ENCODE measurements at places on chromosomes 3 and 15.

GRCh38 chr3:22157848-22158247 is 406.8 kb upstream of the ZNF385D start:
- no peak for DNase-seq

DNA sequence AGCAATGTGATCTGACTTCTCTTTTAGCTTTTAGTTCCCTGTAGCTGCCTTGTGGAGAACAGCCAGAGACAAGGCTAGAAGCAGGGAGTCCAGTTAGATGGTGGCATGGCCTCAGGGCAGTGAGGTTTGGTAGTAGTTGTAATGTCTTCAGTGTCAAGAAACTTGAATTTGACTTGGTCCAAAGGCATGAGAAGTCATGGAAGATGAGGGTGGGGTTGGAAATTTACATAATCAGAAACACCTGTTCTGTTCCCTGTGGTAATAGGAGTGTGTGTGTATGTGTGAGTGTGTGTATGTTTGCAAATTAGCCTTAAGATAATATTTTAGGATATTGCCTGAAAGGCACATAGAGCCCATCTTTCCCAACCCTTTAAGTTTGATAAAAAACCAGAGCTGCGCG is 55.2 kb upstream of the GCNT3 start:
- no peak for DNase-seq

DNA sequence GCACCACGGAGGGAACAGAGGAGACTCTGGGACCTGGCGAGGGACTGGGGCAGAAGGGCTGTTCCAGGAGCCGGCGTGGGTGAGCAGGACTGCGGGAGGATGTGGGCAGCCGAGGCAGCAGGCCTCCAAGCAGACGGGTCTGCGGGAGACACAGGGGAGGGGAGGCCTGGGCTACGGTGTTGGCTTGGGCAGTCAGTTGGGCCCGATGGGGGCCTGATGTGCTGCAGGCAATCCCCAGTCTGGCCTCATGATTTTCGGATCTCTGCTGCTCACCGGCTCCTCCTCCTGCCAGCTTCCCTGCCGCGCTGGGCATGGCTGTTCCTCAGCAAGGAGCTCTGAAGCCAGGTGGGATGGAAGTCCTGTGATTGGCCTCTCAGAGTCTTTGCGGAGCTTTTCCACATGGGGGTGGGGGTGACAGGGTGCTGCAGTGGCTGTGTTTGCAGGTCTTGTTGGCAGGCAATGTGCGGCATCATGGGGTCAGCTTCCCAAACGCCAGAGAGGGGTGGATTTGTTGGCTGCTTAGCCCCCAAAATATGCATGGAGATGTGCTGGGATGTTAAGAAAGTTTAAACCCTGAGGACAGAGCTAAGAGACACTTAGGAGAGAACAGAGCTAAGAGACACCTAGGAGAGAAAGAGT is 19.3 kb downstream of the MINAR1 start:
- no peak for DNase-seq

DNA sequence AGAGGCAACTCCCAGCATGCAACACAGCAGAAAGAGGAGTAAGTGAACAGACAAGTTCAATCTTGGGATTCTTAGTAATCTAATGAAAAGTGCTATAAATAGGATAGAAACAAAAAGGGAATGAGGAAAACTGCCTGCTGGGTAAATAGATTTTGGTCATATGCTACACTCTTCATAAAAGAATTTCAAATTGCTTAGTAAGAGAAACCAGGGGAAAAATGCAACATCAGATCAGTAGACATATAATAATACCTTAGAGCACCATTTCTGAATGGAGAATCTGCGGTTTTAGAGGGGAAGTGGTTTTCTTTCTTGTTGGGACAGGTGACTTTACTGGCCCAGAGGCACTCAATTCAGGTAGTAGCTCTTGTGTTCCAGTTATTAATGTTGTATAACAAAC is 13.4 kb upstream of the TBC1D5 start:
- DNase-seq = no peak

GRCh38 chr15:95519887-95520286 is 810.6 kb upstream of the NR2F2 start:
- no peak for DNase-seq

GRCh38 chr3:31959951-31960792 is 20.9 kb downstream of the OSBPL10 start:
- DNase-seq = no peak

- DNase-seq = no peak
Observed at GRCh38 chr3:175593331-175593730, 734.2 kb downstream of the NAALADL2 start.

GRCh38 chr3:142947799-142948575 is 15.5 kb downstream of the PAQR9 start:
- no peak for DNase-seq

GRCh38 chr3:119342176-119342575 is 48.0 kb downstream of the ARHGAP31 start:
- no peak for DNase-seq

DNA sequence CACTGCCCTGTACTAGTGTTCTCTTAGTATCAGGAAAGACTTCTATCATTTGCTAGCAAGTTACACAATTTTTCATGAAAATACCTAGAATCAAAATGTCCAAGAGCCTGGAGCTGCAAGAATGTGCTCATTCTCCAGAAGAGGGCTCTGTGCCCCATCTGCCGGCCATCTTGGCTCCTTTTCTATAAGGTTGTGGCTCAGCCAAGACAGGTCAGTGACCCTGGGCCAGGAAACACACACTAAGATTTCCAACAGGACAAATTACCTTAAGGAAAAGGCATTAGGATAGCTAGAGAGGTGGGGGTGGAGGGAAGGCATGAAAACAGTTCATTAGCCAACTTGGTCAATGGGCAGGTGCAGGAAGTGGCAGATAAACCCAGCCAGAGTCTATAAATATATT is 20.7 kb downstream of the TIMP4 start:
- DNase-seq = peak; percentile 47

GRCh38 chr3:170180079-170180907 is 1.2 kb downstream of the PHC3 start:
- peak; percentile 76 for DNase-seq

DNA sequence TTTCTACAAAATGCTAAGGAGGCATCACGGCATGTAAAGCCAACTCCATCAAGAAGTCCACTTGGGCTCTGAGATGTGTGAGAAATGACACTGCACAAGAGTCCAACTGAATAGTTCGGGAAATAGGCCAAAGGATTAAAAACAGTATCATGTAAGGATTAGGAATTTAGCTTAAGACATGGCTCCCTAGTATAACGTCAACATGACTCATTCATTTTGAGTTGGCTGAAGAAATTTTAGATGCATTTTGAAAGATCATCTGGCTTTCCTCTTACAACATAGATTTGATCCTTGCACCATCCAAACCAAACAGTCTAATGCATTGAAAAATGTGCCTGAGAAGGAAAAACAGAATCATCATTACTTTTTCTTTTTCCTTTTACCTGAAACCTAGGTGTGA is 109.3 kb upstream of the MME start:
- no peak for DNase-seq

DNA sequence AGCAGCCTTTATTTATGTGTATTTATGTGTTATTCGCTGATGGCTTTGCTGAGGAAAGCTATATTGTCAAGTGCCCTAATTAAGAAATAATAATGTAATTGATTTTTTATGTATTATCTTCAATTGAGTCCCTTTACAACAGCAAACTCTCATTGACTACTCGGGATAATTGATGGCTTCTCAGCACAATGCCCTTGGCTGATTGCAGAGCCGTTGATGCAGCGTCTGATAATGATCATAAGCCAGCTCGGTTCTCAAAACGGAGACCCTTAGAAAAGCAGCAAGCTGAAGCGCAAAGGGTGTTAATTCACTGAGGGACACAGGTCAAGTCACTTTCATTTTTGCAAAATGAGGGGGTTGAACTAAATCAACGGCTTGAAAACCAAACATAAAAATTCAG is 357.1 kb upstream of the KCNH8 start:
- DNase-seq = no peak

GRCh38 chr3:128878556-128879124 is 780 bp upstream of the ACAD9 start:
- peak; percentile 70 for DNase-seq

- DNase-seq = no peak
Observed at GRCh38 chr3:29746163-29746760, 465.4 kb downstream of the RBMS3 start.

DNA sequence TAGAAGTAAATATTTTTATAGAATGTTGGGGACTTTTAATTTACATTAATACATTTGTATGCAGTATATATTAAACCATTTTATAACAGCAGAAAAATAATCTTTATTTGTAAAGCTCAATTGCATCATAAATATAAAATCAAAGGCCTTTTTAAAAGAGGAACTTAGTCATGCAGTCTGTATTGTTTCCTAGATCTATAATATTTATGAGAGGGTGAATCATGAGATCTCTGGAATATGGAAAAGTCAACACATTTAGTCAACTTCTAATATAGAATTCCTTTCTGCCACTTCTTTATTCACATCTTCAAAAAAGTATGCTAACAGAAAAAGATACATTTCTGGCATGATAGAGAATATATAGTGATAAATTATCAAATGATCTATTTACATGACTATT is 410.3 kb upstream of the ZNF385D start:
- DNase-seq = no peak

- no peak for DNase-seq
Observed at GRCh38 chr3:176969506-176969905, 227.8 kb downstream of the TBL1XR1 start.

DNA sequence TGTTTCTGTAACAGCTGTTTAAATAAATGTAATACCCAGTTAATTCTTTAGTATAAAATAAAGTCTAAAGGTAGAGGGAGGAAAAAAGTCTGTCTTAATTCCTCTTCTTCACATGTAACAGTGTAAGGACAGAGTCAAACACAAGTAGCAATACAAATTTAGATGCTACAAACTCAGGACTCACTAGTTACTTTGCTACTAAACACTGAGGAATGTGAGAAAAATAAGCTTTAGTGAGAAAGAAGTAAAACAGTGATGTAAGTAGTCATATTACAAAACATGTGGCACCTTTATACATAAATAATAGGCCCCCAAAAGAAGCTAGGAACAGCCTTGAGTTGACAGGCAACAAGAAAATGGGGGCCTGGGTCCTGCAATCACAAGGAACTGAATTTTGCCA is 113.0 kb downstream of the TBC1D5 start:
- no peak for DNase-seq

DNA sequence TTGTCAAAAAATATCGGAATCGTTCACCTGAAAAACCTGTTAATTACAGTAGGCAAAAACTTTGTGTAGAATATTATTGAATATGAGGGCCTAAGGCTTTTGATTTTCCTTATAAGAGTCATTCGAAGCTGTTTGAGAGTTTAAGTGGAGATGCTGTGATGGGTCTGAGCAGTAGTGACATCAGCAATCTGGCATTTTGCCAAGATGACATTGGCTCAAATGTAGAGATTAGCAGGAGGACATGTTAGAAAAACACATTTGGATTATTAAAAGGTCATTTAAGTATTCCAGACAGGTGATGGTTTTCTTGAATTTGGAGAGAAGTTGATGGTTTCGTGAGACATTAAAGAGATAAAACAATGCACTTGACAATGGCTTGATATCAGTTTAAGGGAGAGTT is 12.9 kb downstream of the OR5AC2 start:
- no peak for DNase-seq

DNA sequence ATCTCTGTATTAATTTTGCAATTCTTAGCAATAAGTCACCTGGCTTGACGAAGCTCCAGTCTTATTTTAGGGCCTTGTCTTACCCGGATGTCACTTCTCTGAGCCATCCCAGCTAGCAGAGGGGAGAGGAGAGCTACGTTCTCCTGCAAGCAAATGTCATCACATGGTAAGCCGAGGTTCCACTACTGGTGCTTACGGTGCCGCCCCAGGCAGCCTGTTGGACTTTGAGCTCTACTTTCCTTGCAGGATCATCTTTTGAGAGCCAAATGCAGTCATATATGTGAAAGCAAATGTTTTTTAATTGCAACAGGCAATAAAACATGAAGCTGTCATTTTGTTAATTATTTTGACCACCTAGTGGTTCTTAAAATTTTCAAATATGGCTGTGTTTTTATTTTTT is 140.9 kb downstream of the FAM43A start:
- no peak for DNase-seq

DNA sequence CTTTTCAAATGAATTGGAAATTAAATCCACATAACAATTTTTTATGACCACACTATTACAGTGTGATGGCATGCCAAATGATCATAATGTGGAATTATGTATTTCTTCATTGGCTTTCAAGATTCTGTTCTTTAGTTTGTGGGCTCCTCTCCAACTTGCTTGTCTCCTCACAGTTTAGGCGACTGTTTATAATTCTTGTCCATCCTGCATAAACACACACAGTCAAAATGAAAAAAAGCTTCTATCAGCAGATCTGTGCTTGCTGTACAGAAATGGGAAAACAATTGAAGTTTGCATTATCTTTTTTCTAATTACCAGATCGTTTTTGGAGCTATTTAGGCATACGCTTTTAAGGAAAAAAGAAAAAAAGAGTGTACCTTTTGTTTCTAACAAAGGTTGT is 37.0 kb downstream of the OPA1 start:
- DNase-seq = no peak

- DNase-seq = no peak
Observed at GRCh38 chr3:151044706-151045105, 40.8 kb upstream of the MED12L start.

- no peak for DNase-seq
Observed at GRCh38 chr3:111730143-111730542, 128.9 kb upstream of the PHLDB2 start.

GRCh38 chr15:95541301-95541700 is 789.2 kb upstream of the NR2F2 start:
- DNase-seq = no peak

DNA sequence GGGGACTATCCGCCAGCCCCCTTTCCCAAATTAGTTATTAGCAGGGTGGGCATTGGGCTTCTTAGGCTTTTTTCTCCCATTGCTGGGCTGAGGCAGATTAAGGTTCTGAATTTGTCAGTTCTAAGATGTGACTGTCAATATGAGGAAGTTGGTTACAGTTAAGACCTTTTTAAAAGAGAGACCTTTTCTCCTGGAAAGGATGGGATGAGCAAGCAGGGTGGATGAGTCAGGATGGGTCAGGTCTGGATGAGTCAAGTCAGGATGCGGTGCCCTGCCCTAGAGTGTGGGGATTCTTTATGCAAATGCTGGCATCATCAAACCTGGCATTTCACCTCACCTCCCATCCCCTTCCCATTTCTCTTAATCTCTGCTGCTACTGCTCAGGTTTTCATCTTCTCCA is 1.9 kb downstream of the AEN start:
- no peak for DNase-seq

DNA sequence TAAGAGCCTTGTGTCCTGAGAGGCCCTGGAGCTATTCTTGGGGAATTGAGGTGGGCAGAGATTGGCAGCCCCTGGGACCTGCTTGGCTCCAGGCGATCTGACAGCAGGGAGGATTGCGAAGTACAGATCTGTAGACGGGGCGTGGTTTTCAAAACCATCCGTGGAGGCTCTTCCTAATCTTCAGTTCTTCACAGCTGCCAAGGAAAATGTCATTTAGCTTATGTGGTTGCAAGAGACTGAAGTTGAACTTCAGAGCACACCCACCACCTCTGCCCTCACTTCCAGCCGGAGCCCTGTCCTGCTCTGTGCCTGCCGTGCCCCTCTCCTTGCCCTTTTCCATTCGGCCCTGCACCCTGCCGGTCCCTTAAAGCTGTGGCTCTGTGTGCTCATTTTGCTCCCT is 12.9 kb downstream of the NISCH start:
- DNase-seq = no peak

GRCh38 chr3:147246906-147247305 is 159.4 kb downstream of the ZIC4 start:
- DNase-seq = no peak
